AG08396 (cell line): ENCODE measurements at places on chromosomes 4 and X.

DNA sequence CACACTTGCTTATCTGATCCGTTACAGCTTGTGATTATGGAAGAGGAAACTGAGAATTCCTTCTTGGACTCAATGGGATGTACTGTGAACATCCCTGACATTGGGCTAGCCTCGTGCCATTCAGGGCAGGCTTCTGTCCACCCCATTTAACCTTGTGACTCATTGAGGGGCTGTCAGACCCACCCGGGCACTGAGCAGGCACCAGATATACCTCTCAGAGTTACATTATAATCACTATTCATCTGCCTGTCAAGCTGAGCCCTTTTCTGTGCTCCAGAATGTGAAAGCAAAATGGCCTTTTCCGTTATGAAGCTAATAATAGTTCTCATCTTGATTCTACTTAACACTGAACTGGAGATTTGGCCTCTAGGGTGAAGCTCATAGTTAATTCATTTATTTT is 170.6 kb upstream of the SCML1 start:
- DNase-seq = no peak

DNA sequence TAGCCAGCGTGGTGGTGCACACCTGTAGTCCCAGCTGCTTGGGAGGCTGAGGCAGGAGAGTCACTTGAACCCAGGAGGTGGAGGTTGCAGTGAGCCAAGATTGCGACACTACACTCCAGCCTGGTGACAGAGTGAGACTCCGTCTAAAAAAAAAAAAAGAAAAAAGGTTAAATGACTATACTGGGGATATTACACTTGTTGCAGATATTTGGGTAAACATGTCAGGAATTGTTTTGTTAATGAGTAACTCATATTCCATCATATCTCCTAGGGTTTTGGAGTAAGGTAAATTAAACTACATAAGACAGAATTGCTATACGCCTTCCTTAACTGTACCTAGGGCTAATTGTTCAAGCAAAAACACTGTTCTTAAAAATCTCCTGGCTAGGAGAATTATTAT is 291.4 kb upstream of the IGFBP7 start:
- no peak for DNase-seq

DNA sequence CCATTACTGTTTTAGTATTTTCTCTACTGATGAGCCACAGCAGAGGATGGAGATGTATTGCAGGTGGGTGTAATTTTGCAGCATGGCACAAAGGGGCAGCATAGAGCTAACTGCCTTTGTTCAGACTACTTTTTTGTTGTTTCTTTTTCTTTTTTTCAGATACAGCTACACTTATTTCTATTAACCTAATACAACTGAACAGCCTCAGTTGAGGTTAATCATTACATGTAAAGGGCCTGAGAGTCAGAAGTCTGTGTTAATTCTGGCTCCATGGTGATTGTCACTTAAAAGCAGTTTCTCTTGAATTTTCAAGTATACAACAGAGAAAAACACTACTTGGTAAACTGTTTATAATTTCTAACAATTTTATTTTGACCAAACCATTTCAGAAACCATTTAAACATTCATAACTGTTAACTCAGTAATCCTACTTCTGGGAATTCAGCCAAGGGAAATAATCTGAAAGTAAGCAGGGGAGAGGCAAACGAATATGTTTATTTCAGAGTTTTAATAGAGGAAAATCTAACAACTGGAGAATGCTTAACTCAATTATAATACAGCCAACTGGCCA is 13.9 kb upstream of the PPEF2 start:
- DNase-seq = peak; percentile 67

GRCh38 chrX:36974911-36975310 is 33.3 kb upstream of the FAM47C start:
- DNase-seq = no peak

DNA sequence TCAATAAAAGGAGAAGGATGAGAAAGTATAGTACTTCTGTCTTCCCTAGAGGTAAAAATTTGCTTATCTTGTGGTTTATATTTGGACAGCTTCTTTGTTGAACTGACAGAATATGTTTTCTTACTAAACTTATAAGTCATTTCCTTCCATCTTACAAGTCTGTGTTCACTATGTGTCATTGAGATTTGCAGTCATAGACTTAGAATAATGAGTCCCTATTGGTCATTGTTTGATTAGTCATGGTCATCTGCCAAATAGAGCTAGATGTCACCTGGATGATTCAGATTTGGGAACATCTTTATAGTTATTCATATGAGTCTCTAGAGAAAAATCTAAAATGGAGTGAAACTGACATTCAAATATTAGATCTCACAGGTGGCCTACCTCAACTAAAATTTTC is 51.5 kb downstream of the SPATA18 start:
- no peak for DNase-seq

DNA sequence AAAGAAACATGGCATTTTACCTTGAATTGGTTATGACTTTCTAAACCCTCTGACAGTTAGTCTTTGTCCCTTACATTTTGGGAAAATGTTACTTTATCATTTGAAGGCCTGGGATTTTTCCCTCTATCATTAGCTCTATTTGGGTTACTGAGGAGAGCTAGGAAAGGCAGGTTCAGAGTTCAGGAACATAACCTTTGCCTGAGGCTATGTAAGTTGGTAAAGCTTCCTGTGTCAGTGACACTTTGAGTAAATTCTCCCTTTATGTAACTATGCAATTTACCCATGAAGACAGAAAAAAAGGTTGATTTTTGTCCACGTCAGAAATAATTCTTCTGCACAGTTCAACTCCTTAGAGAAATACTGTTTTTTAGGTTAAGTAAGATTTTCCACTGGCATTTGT is 171.8 kb upstream of the NRK start:
- no peak for DNase-seq

DNA sequence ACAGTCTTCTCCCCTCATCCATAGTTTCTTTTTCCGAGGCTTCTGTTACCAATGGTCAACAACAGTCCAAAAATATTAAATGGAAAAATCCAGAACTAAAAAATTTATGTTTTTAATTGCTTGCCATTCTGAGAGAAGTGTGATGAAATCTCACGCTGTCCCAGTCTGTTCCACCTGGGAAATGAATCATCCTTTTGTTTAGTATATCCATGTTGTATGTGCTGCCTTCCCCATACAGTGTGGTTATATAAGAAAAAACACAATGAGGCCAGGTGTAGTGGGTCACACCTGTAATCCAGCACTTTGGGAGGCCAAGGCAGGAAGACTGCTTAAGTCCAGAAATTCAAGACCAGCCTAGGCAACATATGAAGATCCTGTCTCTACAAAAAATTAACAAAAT is 161.6 kb downstream of the CHIC2 start:
- no peak for DNase-seq

- no peak for DNase-seq
Measured at GRCh38 chr4:1493540-1494287, 87.5 kb upstream of the NKX1-1 start.

GRCh38 chrX:1581132-1581531 is 10.3 kb upstream of the AKAP17A start:
- no peak for DNase-seq

DNA sequence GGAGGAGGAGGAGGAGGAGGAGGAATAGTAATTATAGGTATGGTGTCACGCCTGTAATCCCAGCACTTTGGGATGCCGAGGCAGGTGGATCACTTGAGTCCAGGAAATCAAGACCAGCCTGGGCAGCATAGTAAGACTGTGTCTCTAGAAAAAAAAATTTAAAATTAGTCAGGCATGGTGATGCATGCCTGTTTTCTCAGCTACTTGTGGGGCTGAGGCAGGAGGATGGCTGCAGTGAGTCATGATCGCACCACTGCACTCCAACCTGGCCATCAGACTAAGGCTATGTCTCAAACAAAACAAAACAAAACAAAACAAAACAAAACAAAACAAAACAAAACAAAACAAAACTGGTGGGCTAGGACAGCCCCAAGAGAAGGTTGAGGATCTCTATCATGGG is 3.0 kb downstream of the STARD8 start:
- DNase-seq = no peak

DNA sequence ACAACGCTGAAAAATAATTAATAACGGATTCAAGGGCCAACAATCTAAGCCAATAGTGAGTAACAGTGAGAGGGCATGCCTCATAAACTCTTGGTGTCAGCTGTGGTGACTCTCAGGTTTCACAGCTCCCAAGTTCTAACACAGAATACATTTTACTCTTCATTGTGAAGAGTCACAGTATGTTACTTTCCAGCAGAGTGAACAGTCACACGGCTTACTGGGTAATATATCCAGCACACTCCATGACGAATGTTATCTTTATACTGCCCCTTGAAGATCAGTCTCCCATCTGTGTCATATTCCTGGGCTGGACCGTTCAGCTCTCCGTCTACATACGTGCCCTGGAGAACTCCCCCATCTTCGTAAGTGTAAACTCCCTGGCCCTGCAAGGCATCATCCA is 23.1 kb downstream of the SETD7 start:
- DNase-seq = no peak

- DNase-seq = no peak
Measured at GRCh38 chrX:125622899-125623298, 303.2 kb downstream of the TEX13C start.
